ENCODE measurements at places on chromosomes 6 and 20. TPM values are rescaled to one million over a fixed set of nuclear protein-coding genes. Genes with fewer than 3 reads are reported as not detected.

Gene CTSZ
- total RNA-seq = 349 TPM

Gene HTR1B
- not detected for total RNA-seq

Gene NOTCH4
- total RNA-seq = 0.71 TPM

Gene PAK1IP1
- total RNA-seq = 25.7 TPM

Gene FAM209B
- total RNA-seq = not detected

Gene PRSS16
- 14.3 TPM for total RNA-seq

Gene FAXC
- 8.5 TPM for total RNA-seq

Gene TGM3
- total RNA-seq = not detected

Gene LY6G6F
- total RNA-seq = not detected

Gene PPP1R3G
- total RNA-seq = 0.26 TPM

Gene TRIM15
- not detected for total RNA-seq

Gene ALDH5A1
- total RNA-seq = 11.3 TPM

Gene APOBEC2
- total RNA-seq = not detected

Gene LY6G6D
- total RNA-seq = not detected

Gene PHACTR3
- total RNA-seq = not detected

Gene C20orf204
- not detected for total RNA-seq

Gene TMEM239
- not detected for total RNA-seq

Gene PRL
- not detected for total RNA-seq

Gene MAS1L
- total RNA-seq = not detected

Gene BMP6
- total RNA-seq = 7.5 TPM

Gene KCNG1
- total RNA-seq = 5.7 TPM

Gene UBE2C
- total RNA-seq = 112 TPM

Gene PROKR2
- total RNA-seq = not detected

Gene GHRH
- not detected for total RNA-seq

Gene MACROD2
- 0.26 TPM for total RNA-seq

Gene KCNK5
- total RNA-seq = 3.0 TPM

Gene FKBP1C
- total RNA-seq = 0.17 TPM

Gene NKX2-4
- not detected for total RNA-seq

Gene EMILIN3
- total RNA-seq = not detected

All from Caki2 (cell line).